SHP77 treated with DMSO at 0.1 percent for 48 hours (cell line): ENCODE measurements at places on chromosomes 12 and 14.

DNA sequence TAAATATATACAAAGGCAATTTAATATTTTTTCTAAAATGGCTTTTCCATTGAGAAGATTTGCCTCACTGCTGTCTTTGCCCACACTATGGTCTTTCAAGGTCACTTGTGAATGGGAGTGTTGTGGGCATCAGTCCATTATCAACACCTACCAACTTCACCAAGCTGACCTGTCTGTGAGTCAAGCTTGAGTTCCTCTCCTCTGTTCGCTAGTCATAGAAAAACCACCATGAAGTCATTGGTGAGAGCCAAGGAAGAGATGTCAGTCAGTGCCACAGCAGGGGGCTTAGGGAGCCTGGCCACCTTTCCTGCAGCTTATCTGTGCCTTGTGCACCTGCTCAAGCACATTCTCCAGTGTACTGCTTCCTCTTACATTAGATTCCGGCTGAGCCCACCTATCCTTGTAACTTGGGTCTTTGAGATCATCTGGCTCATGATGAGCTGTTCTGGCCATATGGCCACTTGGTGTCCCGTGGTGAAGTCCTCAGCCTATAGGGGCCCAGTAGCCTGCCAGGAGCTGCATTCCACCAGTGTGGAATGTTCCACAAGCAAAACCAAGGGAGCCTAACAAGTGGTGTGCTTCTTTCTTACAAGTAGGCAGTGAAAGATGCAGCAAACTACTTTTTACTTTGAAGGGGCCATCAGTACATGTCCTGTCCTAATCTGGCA, 80.8 kb upstream of the C12orf71 start:
- DNase-seq = no peak

DNA sequence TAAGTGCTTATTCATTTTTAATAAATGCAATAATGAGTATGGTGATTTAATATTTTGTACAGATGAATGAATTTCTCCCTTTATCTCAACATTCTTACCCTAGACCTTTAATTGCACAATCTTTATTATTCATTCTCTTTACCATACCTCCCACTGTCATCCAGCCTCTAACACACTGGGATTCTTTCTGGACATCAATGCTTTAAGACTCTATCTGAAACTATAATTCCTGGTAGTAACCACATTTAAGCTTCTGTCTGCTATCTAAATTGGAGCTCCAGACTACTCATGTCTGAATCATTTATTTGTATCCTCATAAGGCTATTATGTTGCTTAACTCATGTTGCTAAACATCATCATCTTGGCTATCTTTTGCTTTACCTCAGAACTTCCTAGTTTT, 270.2 kb downstream of the ALG10B start:
- no peak for DNase-seq

DNA sequence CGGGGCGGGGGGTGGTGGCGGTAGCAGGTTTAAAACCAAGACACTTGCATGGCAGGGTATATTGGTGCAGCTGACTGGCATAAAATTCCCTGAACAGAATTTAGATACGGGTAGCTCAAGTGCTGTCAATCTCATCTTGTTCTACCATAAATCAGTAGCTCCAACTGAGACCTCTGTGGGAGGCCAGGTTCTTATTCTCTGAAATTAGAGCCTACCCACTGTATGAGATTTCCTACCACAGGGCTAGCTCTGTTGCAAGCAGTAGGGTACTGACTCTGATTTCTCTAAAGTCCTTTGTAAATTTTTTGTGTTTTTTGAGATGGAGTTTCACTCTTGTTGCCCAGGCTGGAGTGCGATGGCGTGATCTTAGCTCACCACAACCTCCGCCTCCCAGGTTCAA, 3.3 kb upstream of the RPLP0 start:
- DNase-seq = no peak

DNA sequence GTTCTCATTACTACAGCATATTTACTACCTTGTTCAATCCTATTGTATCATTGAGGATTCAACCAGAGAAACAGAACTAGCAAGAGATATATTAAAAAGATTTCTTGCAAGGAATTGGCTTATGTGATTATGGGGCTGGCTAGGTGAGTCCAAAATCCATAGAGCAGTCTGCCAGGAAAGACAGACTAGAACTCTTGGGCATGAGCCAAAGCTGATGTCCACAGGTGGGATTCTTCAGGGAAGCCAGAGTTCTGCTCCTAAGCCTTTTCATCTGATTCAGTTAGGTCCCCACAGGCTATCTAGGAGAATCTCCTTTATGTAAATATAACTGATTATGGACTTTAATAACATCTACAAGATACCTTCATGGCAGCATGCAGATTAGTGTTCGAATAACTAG, 26.0 kb downstream of the PELI2 start:
- no peak for DNase-seq

GRCh38 chr12:25135531-25136154, 59.3 kb downstream of the DNAI7 start:
- DNase-seq = no peak

- no peak for DNase-seq
Measured at GRCh38 chr14:82003426-82003825, 469.8 kb upstream of the SEL1L start.

GRCh38 chr12:122003651-122004611, 17.8 kb upstream of the BCL7A start:
- DNase-seq = no peak

DNA sequence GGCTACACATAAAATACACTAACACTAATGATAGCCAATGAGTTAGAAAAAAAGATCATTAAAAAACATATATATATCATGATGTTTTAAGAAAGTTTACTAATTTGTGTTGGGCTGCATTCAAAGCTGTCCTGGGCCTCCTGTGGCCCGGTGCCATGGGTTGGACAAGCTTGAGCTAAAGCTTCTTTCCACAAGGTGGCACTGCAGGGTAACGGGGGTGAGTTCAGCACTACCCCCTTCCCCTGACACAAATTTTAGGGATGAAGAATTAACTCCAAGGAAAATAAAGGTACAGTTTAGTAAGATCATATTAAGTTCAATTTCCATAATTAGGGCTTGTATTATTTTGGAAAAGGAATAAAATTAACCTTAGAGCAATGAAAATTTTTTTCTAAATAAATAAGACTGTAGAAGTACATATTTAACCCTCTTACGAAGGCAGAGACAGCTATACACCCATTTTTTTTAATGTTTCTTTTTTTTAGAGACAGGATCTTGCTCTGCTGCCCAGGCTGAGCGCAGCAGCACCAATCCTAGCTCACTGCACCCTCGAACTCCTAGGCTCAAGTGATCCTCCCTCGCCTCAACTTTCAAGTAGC, 38.9 kb downstream of the PPP1R13B start:
- DNase-seq = peak; percentile 15

DNA sequence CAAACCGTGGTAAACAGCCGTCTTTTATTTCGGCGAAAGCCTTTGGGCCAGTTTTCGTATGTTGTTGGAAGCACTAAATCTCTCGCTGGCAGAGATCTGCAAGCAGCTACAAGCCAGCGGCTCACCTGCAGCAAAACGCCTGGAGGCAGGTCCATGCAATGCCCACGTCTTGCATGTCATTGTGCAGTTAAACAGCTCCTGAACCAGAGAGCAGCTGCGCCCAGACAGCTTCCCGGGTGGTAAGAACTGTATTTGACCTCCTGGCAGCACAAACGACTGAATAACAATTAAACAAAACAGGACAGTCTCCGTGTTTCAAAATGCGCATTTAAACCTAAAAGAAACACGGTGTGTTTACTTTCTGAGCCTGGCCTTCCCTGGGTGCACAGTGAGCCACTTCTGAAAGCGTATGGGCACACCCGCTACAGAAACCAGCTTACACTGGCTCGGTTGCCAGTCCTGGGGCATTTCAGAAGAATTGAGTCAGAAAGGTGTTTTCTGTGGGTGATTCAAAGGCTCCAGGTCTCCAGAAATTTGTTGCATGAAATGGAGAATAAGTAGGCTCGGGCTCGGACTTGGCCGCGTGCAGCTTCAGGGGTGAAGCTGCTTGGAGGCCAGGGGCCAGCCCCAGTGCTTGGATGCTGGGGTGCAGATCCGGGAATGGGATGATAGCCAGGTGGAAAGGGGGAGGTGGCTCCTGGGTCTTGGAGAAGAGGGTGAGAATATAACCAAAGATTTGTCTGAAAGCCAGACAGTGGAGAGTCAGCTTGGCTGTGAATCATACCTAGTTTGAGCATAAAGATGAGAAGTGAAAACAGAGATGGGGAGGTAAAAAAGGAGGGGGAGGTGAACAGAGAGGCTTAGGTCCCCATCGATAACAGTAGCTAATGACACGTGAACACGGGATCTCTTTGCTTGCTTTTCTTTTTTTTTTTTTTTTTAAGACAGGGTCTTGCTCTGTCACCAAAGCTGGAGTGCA, 24.9 kb upstream of the FZD10 start:
- DNase-seq = peak; percentile 36

DNA sequence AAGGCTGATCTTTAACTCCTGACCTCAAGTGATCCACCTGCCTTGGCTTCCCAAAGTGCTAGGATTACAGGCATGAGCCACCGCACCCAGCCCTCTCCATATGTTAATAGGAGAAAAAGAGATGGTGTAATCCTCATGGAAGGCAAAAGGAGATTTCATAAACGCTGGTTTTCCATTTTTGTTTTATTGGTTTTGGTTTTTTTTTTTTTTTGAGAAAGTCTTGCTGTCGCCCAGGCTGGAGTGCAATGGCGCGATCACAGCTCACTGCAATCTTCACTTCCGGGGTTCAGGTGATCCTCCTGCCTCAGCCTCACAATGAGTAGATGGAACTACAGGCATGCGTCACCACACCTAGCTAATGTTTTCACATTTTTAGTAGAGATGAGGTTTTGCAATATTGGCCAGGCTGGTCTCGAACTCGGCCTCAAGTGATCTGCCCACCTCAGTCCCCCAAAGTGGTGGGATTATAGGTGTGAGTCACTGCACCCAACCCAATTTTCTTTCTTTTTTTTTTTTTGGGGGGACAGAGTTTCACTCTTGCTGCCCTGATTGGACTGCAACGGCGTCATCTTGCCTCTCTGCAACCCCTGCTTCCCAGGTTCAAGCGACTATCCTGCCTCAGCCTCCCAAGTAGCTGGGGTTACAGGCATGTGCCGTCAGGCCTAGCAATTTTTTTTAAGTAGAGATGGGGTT, 8.1 kb downstream of the PTGES3 start:
- DNase-seq = no peak

DNA sequence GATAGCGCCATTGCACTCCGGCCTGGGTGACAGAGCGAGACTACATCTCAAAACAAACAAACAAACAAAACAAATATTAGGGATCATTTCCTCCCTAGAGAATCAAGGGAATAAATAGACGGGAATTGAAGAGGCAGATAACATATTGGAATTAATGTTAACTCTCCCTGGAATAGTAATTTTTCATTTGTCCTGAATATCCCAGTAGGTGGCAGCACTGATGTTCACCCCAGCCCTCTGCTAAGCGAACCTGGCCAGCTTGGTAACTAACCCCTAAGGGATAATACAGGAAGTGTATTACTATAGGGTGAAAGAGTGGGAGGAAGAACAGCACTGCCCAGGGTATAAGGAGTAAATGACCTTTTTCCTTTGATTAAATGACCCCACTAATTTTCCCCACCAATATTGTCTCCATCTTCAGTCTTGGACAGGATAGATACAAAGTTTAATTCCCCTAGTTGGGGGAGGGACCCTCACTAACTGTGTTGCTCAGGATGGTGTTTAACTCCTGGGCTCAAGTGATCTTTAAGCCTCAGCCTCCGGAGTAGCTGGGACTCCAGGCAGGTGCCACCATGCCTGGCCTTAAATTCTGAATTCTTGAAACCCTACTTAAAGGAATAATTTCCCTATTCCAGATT, 40.5 kb downstream of the SLC2A14 start:
- no peak for DNase-seq

DNA sequence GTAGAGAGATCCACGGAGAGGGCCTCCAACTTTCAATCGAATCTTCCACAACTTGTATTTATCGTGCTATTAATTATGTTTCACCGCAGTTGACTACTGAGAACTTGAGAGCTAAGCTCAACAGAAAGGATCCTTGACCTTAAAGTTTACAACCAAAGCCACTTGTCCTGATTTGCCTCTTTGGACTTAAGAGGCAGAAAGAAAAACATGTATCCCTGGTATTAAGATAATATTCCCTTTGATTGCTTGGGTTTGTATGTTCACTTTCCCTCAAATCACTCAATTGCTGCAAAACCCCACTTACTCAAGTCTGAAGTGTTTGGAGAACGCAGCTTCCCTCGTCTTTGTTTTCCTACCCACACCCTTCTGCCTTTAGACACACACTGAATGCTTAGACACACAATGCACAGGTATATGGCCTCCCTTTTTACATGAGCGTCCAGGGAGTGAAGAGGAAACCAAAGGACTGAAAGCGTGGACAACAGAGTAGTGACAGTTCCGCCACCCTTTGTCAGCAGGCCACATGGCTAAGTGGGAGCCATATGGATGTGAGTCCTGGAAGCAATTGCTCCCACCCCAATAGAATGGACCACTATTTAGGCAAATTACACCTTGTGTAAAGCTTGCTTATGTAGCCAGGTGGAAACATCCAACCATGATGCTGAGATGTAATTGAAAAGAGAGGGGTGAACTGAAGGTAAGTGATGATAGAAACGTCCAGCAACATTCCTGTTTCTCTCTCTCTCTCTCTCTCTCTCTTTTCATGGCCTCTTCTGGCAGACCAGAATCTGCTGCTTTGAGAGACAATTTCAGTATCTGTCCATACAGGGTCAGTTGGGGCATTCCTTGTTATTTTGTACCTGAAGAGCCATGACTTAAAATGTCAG, 1.4 kb upstream of the PKP2 start:
- no peak for DNase-seq

DNA sequence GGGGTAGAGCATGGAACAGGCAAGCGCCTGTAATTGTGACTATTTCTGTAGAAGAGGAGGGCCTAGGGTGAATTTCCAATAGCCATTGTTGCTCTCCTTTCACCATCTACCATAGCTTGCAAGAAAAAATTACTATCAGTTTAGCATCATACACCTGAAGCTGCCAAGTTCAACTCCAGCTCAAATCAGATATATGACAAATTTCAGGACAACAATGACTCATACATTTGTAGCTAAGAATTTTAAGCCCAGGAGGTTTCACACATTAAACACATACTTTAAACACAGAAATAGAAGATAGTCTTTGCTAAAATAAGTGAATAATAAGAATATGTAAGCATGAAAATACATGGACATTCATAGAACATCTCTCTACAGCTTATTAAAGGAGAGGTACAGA, 17.6 kb upstream of the G2E3 start:
- DNase-seq = no peak

DNA sequence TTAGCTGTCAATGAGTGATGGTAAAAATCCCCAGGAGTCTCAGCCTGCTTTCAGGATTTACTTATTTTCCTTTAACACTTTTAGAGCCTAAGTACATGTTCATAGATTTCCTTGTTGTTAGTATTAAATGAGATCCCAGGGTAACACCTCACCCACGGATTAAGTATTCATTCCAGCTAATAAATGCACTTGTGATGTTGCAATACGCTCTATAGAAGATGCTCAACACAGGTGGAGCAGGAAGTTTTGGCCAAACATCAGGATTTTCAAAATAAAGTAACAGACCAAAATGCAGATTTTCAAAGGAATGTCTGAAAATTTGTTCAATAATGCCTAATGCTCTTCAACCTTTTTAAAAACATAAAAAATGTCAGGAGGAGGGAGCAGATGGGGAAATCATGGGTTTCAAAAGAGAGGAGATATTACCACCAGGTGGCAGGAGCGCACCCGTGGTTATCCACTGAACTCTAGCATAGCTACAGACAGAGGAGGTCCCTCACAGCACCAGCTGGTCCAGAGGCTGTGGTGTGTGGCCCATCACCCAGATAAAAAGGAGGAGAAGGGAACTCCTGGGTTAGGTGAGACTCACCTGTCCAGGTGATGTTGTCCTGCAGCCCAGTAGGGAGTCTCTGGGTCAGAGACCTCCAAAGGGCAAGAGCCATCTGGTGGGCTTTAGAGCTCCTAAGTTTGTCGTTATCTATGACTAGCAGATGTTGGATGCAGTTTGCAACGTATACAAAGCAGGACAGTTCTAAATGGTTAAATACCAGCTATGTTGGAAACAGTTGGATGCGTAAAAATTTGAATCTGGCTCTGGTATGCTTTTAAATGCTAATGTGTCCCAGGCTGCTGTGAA, 1158.4 kb upstream of the TMEM132C start:
- DNase-seq = peak; percentile 55
